ENCODE measurements at places on chromosomes 12 and 14.

- peak; percentile 68 for DNase-seq
These were observed 1.9 kb downstream of the SRGAP1 start for GRCh38 chr12:63846238-63846967.

GRCh38 chr12:69095765-69096477, 143.4 kb upstream of the CPSF6 start:
- DNase-seq, result no peak

GRCh38 chr12:96520767-96521166, 31.4 kb downstream of the CFAP54 start:
- no peak for DNase-seq

- no peak for DNase-seq
These were observed 39.4 kb downstream of the MAP1LC3B2 start for GRCh38 chr12:116598311-116599284.

DNA sequence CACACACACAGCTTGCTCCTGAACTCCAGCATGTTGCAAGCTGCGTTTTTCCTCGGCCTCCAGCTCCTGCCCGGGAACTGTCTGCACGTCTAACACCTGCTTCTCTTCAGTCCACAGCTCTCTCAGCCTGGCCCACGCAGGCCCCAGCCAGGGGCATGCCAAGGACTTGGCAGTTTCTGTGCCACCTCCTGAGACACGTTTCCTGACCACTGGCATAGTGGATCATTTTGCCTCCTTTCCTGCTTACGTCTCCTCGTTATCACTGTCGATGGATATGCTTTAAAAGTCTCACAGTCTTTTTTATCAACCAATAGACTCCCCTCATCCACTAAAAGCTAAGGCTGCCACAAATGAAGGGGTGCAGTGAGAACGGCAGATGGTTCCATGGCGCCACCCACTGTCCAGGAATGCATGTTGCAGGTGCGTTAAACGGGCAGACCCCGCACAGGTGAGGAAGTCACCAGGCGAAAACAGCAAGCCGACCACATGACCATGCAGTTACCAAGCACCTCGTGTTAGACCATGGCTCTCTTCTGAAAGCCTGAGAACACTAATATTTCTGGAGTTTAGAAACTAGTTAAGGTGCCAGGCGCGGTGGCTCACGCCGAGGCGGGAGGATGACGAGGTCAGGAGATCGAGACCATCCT, 14.7 kb upstream of the TEAD4 start:
- peak; percentile 37 for DNase-seq

DNA sequence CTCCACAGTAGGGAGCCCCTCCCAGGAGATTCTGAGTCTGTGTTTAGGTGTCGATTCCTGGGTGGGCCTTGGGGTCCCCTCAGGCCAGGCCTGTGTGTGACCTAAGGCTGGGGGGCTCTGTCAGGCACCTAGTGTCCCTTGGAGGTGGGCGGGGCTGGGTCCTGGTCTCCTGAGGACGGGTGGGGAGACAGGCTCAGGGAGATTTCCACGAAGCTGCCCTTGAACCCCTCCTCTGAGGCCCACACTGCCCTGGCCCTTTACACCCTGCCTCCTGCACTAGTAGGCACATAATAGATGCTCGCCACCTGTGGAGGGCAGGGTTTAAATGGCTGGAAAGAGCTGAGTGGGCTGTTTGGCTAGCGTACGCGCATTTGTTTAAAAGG, 32.9 kb downstream of the MEG3 start:
- DNase-seq, result no peak

DNA sequence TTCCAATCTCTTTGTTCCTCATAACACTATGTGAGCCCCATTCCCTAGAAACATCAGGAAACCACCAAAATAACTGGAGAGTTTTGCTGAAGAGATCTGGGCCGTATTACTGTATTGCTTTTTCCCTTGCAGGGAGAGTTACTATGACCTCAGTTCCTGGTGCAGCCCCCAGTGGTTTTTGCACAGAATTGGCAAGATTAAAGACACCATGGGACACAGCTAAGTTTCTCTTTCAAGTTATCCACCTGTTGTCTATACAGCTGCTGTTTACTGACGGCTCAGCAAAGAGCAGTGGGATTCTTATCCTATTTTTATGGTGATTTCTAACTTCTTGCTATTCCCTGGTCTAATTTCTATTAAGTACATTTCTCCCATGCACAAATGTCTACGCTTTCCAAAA, 77.1 kb upstream of the SLC35F4 start:
- DNase-seq, result no peak

DNA sequence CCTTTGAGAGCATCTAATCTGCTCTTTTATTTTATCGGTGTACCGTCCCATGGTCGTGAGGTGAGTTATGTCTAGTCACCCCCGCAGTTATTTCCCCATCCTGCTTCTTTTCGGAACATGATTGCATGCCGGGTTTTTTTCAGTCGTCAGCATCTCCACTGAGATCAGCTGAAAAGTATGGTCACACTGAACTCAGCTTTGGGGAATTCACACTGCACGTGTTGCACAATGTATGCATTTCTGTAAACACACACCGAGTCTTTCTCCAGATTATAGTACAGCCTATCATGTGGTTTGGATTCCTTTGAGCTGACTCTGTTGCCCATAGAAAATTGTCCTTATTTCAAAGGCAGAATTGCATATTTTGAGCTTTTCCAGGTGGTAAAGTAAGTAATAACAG, 24.6 kb downstream of the PLXNC1 start:
- no peak for DNase-seq
